Stimulated activated CD8-positive, alpha-beta memory T cell treated with anti-CD3 and anti-CD28 coated beads, Interleukin-2, amount 100 ng/mL, for 1 hour (primary cell): ENCODE measurements at places on chromosomes 16 and 17.
A peak's percentile ranks its signal among the peaks of the same experiment; 100 is the strongest.

DNA sequence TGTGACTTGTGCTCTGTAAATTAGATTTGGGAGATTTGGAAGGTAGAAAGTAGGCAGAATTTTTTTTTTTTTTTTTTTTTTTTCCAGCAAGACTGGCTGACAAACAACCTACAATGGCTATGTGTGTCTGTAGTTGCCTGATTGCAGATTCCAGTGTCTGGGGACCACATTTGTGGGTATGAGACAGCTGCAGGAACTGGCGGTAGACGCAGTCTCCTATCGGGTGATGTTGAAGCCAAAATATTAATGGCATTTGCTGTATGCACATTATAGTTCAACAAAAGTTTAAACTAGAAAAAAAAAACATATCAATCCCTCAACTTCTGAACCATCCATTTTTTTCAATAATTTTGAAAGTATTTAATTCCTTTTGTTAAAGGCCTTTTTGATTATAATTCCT lies 665.2 kb downstream of the TOX3 start:
- no peak for DNase-seq

DNA sequence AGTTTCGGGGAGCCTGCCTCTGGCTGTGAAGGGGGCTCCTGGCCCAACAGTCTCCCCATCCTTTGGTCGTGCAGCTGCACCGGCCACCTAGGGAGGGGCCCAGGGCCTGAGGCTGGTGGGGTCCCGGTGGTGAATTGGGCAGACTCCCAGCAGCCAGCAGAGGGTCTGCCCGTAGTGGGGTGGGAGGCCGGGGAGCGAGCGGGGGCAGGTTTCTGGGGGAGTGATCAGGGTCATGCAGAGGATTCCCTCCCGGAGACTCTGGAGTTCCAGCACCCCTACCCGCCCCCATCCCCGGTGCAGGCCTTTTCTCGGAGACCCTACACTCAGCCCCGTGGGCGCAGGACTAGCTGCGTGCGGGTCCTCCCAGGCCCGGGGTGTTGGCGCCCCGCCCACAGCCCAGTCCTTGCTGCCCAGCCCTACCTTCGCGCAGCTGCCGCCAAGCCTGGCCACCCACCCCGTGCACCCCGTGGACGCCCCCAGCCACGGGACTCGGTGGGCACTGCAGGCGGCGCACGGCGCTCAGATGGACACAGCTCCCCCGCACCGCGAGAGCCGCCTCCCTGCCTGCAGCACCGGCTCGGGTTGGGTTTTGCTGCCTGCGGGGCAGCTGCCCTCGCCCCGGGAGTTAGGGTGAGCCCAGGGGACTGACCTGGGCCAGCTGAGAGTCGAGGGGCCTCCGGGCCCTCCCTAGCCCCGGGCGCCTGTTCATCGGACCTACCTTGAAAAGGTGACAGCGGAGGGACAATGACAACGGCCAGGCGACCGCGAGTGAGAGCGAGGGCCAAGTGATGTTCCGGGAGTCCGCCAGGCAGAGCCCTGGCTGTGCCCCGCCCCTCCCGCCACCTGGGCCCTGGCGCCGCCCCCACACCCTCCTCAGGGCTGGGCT lies at the start of gene GNG13:
Gene GNG13, minus strand, starts transcription at position 787 of the 886 bp plus-strand sequence. CDS start 1,657 bp downstream, outside the sequence.
- DNase-seq = no peak

DNA sequence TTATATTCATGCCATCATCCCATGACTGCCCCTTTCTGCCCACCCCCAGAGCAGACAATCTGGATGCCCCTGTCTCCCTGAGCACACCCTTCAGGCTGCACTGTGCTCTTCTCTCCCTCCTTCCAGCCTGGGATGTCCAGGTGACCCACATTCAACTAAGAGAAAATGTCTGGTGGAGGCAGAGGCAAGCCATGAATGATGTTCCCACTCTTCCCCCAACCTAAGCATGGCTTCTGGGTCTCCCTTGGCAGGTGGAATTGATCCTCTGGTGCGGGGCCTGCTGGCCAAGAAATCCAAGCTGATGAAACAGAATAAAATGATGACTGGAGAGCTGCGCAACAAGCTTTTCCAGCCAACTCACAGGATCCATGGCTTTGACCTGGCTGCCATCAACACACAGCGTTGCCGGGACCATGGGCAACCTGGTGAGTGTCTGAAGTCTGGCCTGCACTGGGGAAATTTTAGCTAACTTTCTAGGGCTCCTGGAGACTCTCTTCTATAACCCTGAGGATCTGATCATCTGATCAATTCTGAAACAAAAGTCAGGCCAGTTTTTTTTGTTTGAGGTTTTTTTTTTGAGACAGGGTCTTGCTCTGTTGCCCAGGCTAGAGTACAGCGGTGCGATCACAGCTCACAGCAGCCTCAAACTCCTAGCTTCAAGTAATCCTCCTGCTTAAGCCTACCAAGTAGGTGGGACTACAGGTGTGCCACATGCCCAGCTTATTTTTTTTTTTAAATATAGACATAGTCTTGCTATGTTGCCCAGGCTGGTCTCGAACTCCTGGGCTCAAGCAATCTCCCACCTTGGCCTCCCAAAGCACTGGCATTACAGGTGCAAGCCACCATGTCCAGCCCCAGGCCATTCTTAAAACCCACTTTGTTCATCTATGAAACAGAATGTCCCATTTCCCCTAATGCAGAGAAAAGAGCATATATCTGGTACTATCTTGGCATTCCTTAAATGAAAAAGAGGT lies 14.5 kb downstream of the MPO start:
- no peak for DNase-seq

- no peak for DNase-seq
Measured at GRCh38 chr16:54538276-54538675, 251.7 kb upstream of the IRX3 start.

- DNase-seq = no peak
Measured at GRCh38 chr17:30380643-30381339, 2.1 kb downstream of the CPD start.

- no peak for DNase-seq
Measured at GRCh38 chr17:74838274-74838673, 21.4 kb downstream of the GRIN2C start.

GRCh38 chr17:27282054-27282551 lies 11.8 kb upstream of the WSB1 start:
- DNase-seq = no peak

GRCh38 chr16:794091-794822 lies 5.8 kb downstream of the CHTF18 start:
- no peak for DNase-seq

- no peak for DNase-seq
Measured at GRCh38 chr16:3013491-3013951, 798 bp downstream of the CLDN9 start.

- no peak for DNase-seq
Measured at GRCh38 chr17:61239327-61239726, 160.3 kb upstream of the TBX2 start.

DNA sequence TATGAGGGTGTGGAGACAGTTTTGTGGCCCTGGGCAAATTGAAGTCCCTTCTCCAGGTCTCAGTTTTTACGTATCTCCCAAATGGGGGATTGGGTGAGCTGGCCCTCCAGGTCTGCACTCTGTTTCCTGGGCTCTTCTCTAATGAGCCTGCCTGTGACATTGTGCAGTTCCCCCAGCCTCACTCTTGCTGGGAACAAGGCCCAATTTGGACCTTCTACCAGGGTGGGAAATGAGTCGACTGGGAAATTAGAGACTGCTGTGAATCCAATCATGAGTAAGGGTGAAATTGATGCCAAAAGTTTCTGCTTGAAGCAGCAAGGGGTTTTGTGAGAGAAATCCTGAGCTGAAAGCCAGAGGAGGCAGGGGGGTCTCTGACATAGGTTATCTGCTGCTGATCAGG lies 71.5 kb upstream of the KSR1 start:
- no peak for DNase-seq

DNA sequence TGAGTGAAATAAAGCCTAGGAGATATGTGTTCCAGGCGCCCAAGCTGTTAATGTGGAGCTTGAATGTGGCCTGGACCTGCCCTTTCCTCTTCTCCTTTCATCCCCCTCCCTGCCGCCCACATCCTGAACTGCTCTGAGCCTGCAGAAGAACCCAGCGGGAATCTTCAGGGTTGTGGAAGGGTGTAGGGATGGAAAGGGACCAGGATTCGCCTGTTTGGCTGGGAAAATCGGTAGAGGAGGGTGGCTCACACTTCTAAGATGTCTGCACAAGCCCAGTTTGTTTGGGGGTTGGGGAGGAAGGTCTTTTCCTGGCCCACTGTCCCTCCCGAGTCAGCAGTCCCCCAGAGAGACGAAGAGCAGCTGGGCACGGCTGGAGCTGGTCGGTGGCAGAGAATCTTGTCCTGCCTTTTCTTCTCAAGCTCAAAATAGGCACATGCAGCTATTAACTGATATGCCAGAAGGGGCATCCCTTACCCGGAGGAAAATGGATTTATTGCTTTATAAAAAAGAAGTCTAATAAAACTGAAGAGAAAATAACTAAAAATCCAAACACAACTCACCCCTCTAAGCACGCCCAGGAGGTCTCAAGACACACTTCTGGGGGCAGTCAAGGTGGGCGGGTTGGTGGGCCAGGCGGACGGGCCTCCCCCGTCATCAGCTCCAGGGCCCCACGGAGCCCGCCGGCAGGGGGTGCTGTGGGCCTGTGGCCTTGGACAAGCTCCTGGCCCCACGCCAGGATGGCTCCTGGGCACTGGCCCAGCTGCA lies 11.5 kb upstream of the PITPNA start:
- peak; percentile 15 for DNase-seq

DNA sequence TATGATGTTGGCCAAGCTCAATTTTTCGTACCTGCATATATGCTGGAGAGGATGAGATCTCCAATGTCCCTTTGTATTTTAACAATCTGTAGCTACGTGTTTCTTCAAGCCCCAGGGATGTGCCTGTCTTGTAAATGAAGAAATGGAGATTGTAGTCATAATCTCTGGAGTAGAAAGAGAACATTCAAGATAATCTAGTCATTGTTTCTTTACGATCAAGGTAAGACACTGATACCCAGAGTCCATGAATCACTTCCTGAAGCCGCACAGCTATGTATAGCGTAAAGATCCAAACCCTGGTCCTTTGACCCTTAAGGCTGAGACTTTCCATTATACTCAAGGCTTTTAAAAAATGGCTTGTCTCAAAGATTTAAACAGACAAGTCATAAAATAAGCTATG lies 205.5 kb downstream of the HS3ST3B1 start:
- DNase-seq = no peak

GRCh38 chr17:12667299-12667958 lies 1.7 kb downstream of the MYOCD start:
- no peak for DNase-seq

- no peak for DNase-seq
Measured at GRCh38 chr17:2721603-2722002, 10.0 kb upstream of the CLUH start.

GRCh38 chr17:75325827-75326225 lies 36.6 kb upstream of the SLC25A19 start:
- DNase-seq = no peak

- no peak for DNase-seq
Measured at GRCh38 chr16:20401475-20402016, 3.0 kb downstream of the PDILT start.

- DNase-seq = no peak
Measured at GRCh38 chr16:35510701-35511100, 2051.3 kb downstream of the TP53TG3F start.
